Substantia nigra (tissue), 51 donors: ENCODE measurements at places on chromosomes 2 and 18.

GRCh38 chr2:48514348-48515003 lies 15.5 kb upstream of the STON1 start:
- no peak for DNase-seq

DNA sequence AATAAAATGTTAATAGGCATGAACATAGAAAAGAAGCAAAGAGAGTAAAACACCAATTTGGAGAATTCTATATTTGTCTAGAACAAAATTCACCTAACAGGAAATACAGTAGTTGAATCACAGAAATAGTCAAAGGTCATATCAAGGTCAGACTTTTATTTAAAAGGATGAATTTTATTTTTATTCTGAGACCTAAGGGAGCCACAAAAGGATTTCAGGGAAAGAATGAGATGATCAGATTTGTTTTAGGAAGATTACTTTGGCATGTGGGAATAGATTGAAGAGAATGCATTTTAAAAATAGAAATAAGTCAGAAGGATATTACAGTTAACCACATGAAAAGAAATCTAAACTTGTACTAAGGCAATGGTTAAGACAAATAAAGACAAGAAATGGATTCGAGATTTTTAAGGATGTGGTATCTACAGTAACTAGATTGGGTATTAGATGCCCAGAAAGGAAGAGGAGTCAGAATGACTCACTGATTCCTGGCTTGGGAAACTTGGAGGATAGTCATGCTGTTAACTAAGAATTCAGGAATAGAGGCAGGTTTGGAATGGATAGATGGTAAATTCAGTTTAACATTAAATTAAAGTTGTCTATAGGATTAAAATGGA lies 56.0 kb downstream of the METTL4 start:
- no peak for DNase-seq

GRCh38 chr2:45207101-45207500 lies 197.8 kb upstream of the SIX2 start:
- DNase-seq, result no peak

DNA sequence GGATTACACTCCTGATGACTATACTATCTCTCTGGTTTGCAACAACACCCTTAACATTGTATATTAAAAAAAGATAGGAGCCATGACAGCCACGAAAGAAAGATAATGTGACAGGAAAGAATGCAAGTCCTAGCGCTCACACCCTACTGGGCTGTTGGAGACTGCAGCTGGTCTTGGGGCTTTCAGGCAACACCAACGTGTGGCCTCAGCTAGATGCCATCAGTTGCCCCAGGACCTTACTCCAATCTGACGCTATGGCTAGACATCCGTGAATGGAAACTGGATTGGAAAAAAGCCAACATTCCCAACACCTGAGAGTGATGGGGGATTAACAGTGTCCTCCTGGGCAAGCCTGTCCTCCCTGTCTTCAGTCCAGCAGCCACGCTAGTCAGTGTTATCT lies 357.4 kb upstream of the GULP1 start:
- no peak for DNase-seq

- no peak for DNase-seq
These were observed 1088.9 kb upstream of the GYPC start for GRCh38 chr2:125567100-125567499.

GRCh38 chr2:202545523-202545922 lies 89.2 kb upstream of the FAM117B start:
- no peak for DNase-seq

DNA sequence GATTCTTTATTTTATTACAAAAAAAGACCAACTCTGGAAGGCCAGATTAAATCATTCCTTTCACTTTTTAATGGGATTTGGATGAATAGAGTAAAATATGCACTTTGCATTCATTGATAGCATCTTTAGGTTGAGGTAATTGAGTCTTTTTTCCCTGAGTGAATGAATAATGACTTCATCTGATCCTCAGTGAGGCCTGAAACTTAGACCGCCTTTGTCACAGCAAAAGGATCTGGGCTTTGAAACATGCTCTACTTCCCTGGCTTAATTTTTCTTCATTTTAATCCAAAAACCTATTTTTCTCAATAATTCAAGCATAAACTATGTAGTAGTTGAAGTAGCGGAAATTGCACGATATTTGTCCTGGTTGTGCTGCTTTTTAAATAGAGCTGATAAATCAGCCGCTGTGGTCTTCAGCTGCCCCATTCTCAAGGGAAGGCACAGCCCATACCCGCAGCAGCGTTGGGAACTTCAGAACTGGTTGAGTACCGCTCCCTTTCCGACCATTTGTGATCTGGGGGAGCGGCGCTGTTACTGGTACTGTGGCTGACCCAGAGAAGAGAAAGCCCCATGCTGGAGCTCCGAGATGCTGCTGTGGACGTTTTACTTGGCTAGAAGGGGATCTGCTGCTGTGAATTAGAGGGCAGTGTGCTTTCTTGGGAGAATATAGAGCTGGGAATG lies 145.3 kb upstream of the NFATC1 start:
- no peak for DNase-seq

DNA sequence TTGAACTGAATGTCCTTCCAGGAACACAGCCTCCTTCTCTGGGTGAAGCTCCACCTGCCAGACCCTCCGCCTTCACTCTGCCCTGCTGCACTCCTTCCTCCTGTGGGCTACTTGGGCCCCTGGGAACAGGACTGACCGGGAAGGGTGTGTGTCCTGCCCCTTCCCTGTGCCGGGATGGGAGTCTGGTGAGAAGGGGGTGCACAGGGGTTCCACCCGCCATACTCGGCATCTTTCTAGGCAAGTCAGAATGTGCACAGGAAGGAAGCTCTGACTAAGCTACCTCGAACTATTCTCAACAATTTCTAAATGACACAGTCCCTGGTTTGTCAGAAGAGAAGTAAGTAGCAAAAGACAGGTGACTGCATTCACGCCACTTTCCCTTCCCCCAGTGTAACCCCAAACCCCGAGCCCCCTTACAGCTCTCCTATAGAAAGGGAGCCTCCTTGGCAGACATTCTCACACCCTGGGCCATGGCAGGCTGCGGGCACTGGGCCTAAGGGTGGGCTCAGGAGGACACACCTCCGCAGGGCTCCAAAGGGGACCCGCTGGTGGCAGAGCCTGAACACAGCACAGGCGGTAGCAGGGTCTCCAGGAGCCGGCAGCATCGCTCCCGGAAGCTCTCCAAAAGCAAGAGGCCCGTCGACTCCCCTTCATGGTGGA lies 184.1 kb downstream of the HDAC4 start:
- no peak for DNase-seq

DNA sequence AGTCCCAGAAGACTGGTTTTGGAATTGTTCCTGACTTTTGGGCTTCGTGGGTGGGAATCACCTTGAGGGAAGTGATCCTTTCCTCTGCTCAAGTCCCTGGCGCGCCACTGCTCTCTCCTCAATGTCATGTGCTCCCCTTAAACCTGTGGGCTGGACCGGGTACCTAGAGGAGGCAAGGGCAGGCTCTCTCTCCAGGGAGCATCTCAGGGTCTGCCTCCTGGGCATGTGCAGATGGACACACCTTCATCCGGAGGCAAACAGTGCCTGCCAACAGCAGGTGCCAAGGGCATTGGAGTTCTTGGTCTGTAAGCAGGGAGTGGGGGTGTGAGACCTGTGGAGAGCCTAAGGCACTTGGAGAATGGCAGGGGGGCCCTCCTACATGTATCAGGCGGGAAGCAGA lies 142.6 kb downstream of the INHBB start:
- DNase-seq, result no peak

GRCh38 chr2:15732341-15733077 lies 140.8 kb downstream of the DDX1 start:
- DNase-seq, result no peak

- DNase-seq, result no peak
These were observed 277 bp upstream of the INPP1 start for GRCh38 chr2:190343089-190343535.

DNA sequence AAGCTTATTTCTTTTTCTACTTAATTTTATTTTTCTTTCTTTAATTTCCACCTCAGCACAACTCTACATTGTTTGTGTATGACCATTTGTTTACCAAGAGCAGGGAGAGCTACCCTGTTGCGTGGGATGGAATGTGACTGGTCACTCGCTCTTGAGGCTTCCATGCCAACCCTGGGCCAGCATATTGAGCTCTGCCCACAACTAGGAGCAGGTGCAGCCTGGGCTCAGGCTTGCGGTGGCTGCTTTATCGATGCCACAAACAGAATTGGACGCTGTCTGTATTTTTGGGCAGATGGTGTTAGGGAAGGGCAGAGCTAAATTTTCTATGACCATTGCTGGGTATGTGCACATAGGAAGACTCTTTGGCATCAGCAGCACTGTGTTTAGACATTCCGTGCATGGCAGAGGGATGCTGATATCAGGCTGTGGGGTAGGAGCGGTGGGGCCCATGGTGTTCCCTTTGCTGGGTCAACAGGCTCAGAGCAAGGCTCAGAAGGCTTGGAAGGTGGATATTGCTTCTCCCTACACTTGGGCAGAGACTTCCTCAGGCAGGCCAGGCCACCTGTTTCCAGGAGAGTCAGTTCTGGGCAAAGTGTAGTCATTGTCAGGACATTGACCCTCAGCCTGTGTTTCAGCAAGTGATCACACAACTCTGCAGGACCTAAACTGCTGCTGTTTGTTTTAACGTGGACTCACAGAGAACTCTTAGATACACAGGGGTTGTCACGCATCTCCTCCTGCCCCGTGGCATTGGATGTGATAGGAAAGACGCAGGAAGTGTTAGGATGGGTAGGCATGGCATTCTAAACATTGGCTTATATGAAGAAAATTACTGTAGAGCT lies 40.2 kb downstream of the TMEM182 start:
- no peak for DNase-seq

- DNase-seq, result no peak
These were observed 390.9 kb upstream of the FANCL start for GRCh38 chr2:58631986-58632385.

- no peak for DNase-seq
These were observed 44.6 kb upstream of the DOCK10 start for GRCh38 chr2:225086915-225087314.

DNA sequence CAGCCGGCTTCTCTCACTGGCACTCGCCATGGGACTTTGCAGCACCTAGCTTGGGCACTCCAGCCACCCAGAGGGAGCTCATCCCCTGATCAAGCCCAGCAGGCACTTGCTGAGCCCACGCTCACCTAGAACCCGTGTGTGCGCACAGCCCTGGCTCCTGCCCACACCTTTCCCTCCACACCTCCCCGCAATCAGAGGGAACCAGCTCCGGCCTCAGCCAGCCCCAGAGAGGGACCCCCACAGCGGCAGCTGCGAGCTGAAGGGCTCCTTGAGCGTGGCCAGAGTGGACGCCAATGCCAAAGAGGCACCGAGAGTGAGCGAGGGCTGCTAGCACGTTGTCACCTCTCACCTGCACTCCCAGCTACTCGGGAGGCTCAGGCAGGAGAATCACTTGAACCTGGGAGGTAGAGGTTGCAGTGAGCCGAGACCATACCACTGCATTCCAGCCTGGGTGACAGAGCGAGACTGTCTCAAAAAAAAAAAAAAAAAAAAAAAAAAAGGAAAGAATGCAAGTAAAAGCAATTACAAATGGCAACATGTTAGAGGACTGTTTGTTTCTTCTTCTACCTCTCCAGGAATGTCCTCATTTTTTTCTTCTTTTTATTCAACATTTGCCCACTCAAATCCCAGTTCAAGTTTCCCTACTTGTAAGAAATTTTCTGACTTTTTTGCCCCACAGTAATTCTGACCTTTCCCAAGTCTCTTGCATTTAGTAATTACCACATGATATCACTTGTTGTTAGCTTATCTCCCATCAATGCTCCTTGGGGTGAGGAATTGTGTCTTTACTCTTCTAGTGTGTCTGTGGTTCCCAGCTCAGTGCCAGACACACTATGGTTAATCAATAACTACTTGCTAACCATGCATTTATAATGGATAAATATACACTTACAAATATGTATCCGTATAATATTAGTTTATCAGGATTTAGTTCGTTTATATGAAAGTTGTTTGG lies 40.6 kb upstream of the ST3GAL5 start:
- DNase-seq, result no peak

DNA sequence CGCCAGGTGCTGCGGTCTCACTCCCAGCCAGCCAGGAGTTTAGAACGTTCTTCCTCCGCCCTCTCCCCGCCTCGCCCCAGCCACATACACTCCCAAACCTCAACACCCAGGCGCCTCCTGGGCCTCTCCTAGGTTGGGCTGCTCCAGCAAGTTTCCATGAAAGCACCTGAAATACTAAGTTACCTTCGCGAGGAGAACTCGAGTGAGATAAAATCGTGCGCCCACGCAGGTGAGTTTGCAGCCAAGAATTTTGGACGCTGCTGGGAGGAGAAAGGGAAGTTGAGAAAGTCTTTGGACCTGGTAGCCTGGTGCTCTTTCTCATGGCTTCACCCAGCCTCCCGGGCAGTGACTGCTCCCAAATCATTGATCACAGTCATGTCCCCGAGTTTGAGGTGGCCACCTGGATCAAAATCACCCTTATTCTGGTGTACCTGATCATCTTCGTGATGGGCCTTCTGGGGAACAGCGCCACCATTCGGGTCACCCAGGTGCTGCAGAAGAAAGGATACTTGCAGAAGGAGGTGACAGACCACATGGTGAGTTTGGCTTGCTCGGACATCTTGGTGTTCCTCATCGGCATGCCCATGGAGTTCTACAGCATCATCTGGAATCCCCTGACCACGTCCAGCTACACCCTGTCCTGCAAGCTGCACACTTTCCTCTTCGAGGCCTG lies at the start of gene GPR39:
TSS of gene GPR39 (plus strand) at position 83 of the 673 bp plus-strand sequence.
- no peak for DNase-seq

- DNase-seq, result no peak
These were observed 77.6 kb downstream of the SMIM21 start for GRCh38 chr18:75349668-75350511.
